ENCODE measurements at places on chromosomes 1 and 21. TPM values are rescaled to one million over a fixed set of nuclear protein-coding genes. Genes with fewer than 3 reads are reported as not detected.

GRCh38 chr1:36350659-36351226, 27.3 kb upstream of the EVA1B start:
- peaks cover 29% of the 10 kb centered on the region for H3K36me3 ChIP-seq
- H3K27ac ChIP-seq, result peak overlapping the region; percentile 20
- H3K4me3 ChIP-seq, result no peak overlapping the region

- no peak overlapping the region for H3K27ac ChIP-seq
- DNase-seq, result no peak
- H3K4me1 ChIP-seq, result peaks cover 10% of the 10 kb centered on the region
- peaks cover 7% of the 10 kb centered on the region for H3K36me3 ChIP-seq
- H3K27me3 ChIP-seq, result peaks cover 74% of the 10 kb centered on the region
These were observed 5.6 kb downstream of the ACTA1 start for GRCh38 chr1:229428256-229428655.

DNA sequence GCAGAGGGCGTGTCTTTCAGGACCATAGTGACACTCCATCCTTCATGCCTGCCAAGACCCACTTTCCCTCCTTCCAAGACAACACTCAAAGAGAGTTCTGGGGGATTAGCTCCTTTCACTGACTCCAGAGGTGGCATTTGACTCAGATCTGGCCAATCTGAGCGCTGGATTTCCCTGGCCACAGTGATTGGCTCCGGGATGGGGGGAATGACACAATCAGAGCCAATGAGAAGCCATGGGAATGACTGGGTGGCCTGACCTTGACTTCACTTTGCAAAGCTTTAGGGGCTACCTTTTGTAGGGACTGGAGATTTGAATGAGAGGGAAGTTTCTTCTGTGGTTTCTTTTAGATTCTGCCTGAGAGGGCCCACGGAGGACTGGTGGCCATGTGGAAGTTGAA, 26.9 kb upstream of the WNT4 start:
- H3K27me3 ChIP-seq, result no peaks in the 10 kb centered on the region
- H3K36me3 ChIP-seq, result no peaks in the 10 kb centered on the region
- DNase-seq, result no peak
- H3K4me1 ChIP-seq, result peaks cover 2% of the 10 kb centered on the region
- no peak overlapping the region for H3K27ac ChIP-seq

GRCh38 chr1:175167861-175168260, 24.7 kb downstream of the KIAA0040 start:
- no peaks in the 10 kb centered on the region for H3K27me3 ChIP-seq
- DNase-seq, result no peak
- peak overlapping the region; percentile 3 for H3K27ac ChIP-seq
- peaks cover 42% of the 10 kb centered on the region for H3K4me1 ChIP-seq
- no peak overlapping the region for H3K4me3 ChIP-seq

DNA sequence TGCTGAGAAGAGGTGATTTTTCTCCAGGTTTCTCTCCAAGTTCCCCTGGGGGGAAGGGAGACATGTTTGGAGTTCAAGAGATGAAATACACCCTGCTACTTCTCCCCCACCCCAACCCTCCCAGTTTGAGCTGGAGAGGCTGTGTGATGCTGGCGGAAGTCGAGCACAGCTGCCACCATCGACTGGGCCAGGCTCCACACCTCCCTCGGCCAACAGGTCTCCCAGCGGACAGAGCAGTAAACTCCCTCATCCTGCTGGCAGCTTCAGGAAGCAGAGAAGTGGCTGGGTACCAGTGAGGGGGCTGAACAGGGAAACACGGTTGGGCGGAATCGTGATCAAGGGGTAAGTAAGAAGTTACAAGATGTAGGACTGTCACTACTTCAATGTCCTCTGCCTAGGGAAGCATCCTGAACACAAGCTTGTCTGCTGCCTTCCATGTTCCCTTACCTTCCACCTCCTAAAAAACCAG, 6.6 kb upstream of the NHLH1 start:
- H3K4me3 ChIP-seq, result no peak overlapping the region
- no peaks in the 10 kb centered on the region for H3K27me3 ChIP-seq
- no peak overlapping the region for H3K27ac ChIP-seq
- peaks cover 50% of the 10 kb centered on the region for H3K36me3 ChIP-seq

GRCh38 chr21:37435120-37435519, 68.5 kb downstream of the DYRK1A start:
- peak; percentile 48 for DNase-seq
- H3K36me3 ChIP-seq, result peaks cover 32% of the 10 kb centered on the region
- no peak overlapping the region for H3K4me3 ChIP-seq
- peaks cover 31% of the 10 kb centered on the region for H3K4me1 ChIP-seq

GRCh38 chr1:181119093-181119989, 30.8 kb downstream of the IER5 start:
- H3K27ac ChIP-seq, result no peak overlapping the region
- no peak overlapping the region for H3K4me3 ChIP-seq
- no peak for DNase-seq
- peaks cover 15% of the 10 kb centered on the region for H3K4me1 ChIP-seq
- peaks cover 2% of the 10 kb centered on the region for H3K27me3 ChIP-seq

DNA sequence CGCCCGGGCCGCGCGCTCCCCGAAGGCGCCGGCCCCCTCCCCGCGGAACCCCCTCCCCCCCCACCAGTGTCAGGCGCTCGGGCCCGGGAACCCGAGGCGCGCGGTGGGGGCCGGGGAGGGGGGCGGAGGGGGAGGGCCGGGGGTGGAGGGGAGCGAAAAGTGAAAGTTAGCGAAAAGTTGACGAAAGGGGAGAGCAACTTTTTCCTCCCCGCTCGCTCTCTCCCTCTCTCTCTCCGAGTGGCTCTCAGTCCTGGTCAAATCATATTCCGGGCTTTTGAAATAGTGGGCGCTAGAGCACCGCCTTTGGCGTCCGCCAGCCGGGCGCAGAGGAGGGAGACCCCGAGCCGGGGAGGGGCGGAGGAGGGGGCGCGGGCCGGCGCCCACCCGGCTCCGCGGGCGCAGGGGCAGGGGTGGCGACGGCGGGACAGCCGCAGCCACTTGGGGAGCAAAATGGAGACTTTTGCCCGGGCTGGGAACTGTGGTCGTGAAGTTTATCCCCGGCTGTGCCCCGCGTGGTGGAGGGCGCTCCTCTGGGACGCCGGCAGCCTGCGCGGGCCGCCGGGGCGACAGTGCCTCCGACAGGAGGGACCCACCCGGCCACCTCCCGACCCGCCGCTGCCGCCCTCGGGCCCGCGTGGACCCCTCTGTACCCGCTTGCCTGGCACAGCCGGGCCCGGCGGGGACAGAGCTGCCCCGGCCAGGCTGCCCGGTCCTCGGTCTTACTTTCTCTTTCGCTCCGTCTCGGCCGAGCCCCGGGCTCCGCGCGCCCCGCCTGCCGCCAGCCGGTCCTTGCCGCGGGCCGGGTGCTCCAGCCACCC, 697 bp downstream of the PRDM16 start:
- H3K27me3 ChIP-seq, result peaks cover 29% of the 10 kb centered on the region
- H3K4me3 ChIP-seq, result no peak overlapping the region
- DNase-seq, result no peak
- H3K4me1 ChIP-seq, result peaks cover 1% of the 10 kb centered on the region

DNA sequence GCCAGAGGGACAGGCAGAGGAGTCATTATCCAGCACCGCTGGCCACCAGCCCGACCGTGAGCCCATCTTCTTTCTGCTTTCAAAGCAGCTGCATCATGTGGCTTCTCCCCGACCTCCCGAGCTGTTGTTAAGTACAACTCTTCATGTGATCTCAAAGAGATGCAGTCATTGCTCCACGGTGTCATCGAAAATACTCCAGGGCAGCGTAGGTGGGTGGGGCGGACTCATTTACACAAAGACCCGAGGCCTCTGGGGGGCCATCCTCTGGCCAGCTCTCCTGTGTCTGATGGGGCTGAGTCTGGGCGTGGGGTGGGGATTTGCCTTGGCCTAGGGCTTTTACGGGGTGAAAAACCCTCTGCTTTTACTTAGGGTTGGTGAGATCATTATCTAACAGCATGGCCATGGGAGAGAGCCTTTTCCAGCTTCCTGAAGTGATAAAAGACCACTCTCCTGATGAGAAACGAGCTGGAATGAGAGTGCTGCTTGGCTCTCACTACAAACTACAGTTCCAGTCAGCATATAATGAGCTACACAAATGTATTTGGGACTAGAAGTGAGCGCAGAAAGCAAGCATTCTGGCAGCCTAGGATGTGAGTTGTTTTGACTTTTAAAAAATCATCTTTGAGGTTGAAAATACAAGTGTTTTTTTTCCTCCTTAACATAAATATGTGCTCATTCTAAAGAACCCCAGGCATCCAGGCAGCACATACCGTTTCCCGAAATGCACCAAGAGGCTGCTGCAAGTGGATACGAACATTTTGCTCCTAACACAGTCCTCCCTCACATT, 165.0 kb downstream of the RHOU start:
- no peaks in the 10 kb centered on the region for H3K4me1 ChIP-seq
- no peak overlapping the region for H3K4me3 ChIP-seq
- no peak overlapping the region for H3K27ac ChIP-seq
- no peak for DNase-seq
- no peaks in the 10 kb centered on the region for H3K36me3 ChIP-seq

PTPN7 gene
- total RNA-seq, result 398 TPM
